HS-27A (cell line): ENCODE measurements at places on chromosomes 6 and 20.

- DNase-seq = no peak
Measured at GRCh38 chr6:24720131-24720603, 1.2 kb upstream of the C6orf62 start.

DNA sequence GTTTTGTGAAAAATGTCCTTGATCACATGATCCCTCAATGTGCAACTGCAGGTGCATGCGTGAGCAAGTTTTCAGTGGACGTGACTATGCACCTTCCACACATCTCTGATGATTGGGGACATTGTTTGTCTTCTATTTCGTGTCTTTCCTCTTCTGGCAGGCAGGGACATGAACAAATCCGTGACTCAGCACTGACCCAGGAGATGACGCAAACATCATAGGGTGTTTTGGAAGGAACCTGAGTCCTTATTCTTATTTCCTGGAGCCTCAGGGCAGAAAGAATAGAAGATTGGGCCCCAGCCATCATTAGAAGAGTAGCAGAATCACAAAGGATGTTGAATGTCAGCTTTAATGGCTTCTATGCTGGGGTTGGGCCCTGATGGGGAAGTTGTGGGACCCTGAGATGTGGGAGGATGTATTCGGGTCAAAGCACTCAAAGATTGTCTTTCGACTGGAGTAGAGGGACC lies 11.9 kb upstream of the SIRPD start:
- DNase-seq = no peak

GRCh38 chr20:43844778-43845614 lies 69.7 kb upstream of the TOX2 start:
- peak; percentile 56 for DNase-seq

- no peak for DNase-seq
Measured at GRCh38 chr6:32168350-32168749, 4.0 kb downstream of the EGFL8 start.

GRCh38 chr6:38161331-38161730 lies 341.8 kb downstream of the ZFAND3 start:
- DNase-seq = no peak

GRCh38 chr20:43584448-43585136 lies 6.1 kb upstream of the IFT52 start:
- DNase-seq = peak; percentile 66

- no peak for DNase-seq
Measured at GRCh38 chr6:130666786-130667185, 160.4 kb upstream of the SMLR1 start.

- no peak for DNase-seq
Measured at GRCh38 chr6:134724771-134725340, 225.0 kb downstream of the ALDH8A1 start.
